ENCODE measurements at places on chromosomes 7 and 10. TPM values are rescaled to one million over a fixed set of nuclear protein-coding genes. Genes with fewer than 3 reads are reported as not detected.

PTTG1IP2 gene
- polyA plus RNA-seq = not detected

GLCCI1 gene
- polyA plus RNA-seq = 29.0 TPM

DNA sequence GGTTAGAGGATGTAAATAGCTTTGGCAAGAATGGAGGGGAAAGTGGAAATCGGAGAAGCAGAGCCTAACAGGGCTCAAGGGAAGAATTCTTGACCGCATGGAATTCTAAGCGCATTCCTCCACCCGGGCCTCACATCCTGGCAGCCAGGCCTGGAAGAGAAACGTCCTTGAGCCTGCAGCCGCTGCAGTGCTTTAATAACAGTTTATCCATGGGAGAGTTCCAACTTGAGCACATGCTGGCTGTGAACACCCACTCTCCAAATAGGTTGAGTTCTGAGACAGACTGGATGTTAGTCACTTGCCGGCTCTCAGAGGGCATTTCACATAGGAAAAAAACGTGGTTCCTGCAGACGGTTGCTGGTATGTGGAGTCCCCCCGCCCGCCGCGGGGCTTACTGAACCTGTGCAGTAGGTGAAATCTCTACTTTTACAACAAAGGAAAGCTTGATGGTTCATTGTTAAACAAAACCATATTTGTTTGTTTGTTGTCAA, 61.4 kb upstream of the STEAP1B start:
- no peaks in the 10 kb centered on the region for H3K4me1 ChIP-seq
- H3K36me3 ChIP-seq = no peaks in the 10 kb centered on the region
- H3K4me3 ChIP-seq = no peak overlapping the region
- no peak for DNase-seq
- peaks cover 11% of the 10 kb centered on the region for H3K27me3 ChIP-seq

DNA sequence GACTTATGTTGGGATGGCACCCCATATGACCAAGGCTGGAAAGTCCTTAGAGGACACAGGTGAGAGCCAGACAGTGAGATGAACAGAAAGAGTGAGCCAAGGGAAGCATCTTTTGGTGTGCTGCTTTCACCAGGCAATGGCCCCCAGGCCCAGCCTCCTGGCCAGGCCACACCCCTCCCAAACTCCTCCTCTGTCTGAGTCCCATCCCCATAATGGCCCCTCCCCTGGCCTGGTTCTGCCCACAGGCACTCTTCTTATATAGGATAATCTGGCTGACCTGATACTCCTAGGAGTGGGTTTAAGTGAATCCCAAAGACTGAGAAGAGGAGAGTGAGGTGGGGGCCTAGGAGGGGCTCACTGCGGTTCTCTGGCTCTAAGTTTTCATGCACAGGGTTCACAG, 252.5 kb downstream of the RPS24 start:
- H3K27me3 ChIP-seq = no peaks in the 10 kb centered on the region
- no peaks in the 10 kb centered on the region for H3K36me3 ChIP-seq
- H3K4me1 ChIP-seq = no peaks in the 10 kb centered on the region
- no peak overlapping the region for H3K4me3 ChIP-seq

DNA sequence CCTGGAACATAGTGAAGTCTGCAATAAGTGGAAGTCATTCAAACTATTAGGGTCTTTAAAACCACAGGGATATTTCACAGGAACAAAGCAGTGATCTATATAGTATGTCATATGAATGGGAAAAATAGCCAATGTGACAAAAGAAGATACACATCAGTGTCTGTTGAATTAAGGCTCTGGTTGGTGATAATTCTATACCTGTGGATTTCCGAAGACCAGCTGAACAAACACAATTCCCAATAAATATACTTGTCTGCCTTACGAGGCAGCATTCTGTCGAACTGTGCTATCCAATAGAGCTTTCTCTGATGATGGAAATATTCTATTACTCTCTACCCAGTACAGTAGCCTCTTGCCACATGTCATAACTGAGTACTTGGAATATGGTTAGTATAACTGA, 55.9 kb upstream of the CAV2 start:
- H3K27me3 ChIP-seq = no peaks in the 10 kb centered on the region
- no peaks in the 10 kb centered on the region for H3K36me3 ChIP-seq
- no peak for DNase-seq

- no peaks in the 10 kb centered on the region for H3K4me1 ChIP-seq
- H3K27ac ChIP-seq = no peak overlapping the region
- no peak for DNase-seq
- no peak overlapping the region for H3K4me3 ChIP-seq
These were observed 92.6 kb downstream of the MLLT10 start for GRCh38 chr10:21626457-21627161.

DNA sequence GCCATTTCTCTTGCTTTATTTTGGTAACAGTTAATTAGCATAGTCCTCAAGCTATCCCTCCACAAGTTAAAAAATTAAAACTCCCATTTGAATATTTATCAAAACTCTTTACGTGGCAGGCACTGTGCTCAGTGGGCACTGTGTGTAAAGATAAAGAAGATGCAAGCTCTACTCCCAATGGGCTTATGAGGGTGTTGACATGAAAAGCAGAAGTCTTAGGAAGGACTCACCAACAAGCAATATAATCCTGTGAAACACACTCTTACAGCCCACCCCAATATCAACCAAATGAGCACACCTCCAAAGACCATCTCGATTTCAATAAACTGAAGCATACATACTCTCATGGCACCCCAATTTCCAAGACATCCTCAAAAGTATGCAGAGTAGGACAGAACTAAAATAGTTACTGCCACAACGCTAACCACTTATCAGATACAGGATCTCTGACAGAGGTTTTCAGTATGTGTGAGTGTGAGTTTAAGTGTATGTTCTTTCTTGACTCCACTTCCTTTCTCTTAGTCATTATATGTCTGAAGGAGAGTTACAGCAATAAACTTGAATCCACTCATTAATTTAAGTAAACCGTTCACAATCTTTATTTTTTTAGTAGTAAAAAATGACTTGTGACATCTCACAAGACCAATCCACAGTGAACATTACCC, 120.0 kb downstream of the PDE1C start:
- H3K4me3 ChIP-seq = no peak overlapping the region
- H3K36me3 ChIP-seq = no peaks in the 10 kb centered on the region
- no peaks in the 10 kb centered on the region for H3K4me1 ChIP-seq
- H3K27ac ChIP-seq = no peak overlapping the region

All from thymus (tissue), 14 donors.